Activated T-helper 9 cell treated with anti-CD3 and anti-CD28 coated beads, Interleukin-2, amount 50 U/mL, for 16 hours (primary cell): ENCODE measurements at places on chromosomes 6 and 20.

- no peak for DNase-seq
Measured at GRCh38 chr6:154161689-154162088, 122.6 kb downstream of the OPRM1 start.

DNA sequence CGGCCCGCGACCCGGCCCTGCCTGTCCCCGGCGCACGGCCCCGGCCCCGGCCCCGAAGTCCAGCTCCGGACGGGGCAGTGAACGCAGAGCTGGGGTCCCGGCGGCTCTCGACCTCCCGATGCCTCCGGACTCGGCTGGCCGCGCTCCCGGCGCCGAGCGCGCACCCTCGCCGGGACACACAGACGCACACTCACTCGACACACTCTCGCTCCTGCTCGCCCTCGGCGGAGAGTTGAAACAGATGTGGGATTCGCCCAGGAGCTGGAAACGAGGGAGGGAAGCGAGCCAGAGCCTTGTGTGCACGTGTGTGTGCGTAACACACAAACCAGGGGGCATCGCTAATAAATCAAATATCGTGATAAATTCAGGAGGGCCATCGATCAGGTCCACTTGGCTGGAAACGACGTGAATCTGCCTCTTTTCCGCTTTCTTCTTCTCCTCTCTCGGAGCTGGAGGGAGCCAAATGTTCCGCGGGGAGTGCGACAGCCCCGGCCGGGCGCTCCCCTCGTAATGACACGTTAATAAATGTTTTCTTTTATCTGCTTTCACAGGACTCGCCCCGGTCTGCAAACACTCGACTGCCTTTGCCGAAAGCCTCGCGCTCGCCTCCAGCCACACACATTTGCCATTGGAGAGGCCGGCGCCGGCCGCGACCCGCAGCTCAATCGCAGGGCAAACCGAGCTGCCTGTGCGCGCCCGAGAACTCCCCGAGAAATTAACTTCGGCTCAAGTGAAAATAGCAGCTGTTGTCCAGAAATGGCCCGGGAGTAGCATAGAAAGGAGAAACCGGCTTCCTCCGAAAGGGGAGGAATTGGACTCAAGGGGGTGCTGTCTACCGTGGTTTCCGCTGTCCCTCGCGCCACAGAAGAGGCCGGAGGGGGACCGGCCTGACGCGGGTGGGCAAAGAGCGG lies 828 bp upstream of the SULF2 start:
- DNase-seq: no peak

- no peak for DNase-seq
Measured at GRCh38 chr6:33695451-33695887, 16.0 kb downstream of the UQCC2 start.

DNA sequence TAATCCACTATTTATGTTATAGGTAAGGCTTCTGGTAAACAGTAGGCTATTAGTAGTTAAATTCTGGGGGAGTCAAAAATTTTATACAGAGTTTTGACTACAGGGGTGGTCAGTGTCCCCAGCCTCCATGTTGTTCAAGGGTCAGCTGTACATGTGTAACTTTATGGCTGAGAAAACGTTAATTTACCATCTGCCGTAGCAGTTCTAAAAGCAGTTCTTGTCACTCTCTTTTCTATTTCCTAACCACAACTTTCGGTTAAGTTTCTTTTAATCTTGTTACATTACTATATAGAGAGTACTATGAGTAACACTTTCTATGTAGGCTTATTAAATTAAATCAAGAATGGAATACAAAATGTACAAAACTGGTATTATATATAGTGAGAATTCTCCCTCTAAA lies 21.6 kb upstream of the KIF6 start:
- DNase-seq: no peak

- no peak for DNase-seq
Measured at GRCh38 chr6:35046862-35047261, 94.3 kb downstream of the TCP11 start.
